Thoracic aorta (tissue), 2 donors: ENCODE measurements at places on chromosomes 4 and X.

DNA sequence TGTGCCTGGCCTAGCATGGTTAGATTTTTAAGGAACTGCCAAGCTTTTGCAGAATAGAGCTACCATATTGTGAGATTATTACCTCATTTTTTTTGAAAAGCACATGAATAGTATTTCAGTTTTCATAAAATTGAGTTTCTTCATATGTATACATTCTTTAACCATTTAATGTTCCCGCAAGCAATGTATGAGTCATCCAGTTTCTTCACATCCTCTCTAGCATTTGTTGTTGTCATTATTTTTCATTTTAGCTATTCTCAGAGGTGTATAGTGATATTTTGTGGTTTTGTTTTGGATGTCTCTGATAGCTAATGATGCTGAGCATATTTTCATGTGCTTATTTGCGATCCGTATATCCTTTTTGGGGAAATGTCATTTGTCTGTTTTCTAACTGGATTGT lies 74.9 kb downstream of the GLUD2 start:
- no peak for DNase-seq

DNA sequence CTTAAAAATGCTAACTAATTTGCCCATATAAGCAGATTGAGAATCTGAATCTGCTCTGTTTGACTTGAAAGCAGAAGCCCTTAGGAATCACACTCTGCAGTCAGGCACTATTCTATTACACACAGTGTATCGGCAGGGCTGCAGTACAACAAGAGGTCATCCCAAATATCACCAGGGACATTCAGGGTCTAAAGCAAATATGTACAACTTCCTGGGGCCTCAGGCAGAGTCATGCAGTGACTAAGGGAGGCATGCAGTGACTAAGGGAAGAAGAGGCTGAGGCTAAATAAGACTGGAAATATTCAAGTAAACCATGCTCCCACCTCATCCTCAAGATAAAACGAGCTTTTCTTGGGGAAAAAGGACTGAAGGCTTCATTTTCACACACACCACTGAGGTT lies 20.9 kb downstream of the MAPK10 start:
- DNase-seq: no peak

- DNase-seq: no peak
These were observed 75.0 kb downstream of the EVC start for GRCh38 chr4:5785806-5786680.

DNA sequence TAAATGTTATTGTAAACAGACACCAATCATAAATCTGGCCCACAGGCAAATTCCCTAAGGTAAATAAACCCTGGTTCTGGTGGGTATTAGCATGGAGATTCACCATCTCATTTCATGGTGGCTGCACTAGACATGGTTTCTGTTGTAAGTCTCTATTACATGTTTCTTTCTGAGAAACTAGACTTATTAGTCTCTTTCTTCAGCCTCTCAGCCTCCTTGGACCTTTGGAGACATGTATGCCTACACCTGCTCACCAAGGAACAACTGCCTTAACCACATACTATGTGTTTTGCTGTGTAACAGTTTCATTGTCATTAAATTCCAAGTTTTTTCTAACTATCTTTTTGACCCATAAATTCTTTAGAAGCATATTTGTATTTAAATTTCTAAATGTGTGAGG lies 13.1 kb downstream of the DDIT4L start:
- DNase-seq: no peak

DNA sequence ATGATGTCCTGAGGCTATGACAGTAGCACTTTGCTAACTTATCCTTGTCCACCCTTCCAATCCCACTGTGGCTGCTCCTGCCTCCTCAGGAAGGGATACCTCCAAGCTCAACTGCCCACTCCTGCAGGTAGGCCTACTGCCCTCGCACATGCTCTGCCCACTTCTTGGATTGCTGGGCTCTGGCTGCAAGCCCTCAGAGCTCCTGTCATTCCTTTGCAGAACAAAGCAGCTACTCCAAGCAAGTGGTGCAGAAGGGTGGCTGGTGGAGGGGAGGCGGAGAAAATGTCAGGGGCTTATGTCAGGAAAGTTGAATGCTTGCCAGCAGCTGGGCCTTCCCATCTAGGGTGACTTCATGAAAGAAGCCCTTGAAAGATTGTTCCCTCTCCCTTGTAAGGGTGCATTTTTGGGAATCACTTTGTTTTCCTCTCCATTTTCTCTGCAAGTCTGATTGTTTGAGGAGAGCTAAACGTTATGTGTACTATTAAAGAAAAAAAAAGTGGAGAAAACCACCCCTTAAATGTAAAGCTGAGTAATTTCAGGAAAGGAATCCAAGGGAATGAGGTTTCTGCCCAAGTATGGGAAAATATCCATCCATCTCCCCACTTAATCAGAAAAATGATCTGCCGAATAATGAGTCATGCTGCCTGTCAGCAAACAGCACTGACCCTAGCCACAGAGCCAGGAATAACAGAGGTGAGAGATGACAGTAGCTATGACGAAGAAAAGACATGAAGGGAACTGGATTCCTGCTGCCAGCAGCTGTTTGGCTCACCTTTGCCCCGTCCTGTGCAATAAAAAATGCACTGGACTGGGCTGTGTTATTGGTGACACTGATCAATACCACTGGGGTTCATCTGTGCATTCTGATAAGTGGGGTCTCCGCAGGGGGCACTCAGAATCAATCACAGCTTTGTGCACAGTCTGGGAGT lies 102.0 kb downstream of the RTL5 start:
- DNase-seq: no peak

DNA sequence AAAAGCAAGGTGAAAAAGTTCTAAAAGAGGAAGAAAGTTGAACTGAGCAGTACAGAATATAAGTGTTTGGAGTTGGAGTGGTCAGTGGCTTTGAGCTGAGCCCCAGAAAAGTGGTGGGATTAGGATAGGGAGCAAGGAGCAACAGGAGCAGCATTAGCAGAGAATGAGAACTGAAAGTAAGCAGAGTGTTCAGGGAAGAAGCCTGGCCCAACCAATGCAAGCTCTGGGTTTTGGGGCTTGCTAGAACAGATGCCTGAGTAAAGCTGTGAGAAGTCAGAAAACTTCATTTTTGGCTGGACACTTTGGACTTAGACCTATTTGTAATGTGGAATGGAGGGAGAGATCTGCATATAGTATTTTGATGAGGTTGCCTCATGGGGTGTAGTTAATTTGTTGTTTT lies 17.8 kb downstream of the JADE1 start:
- no peak for DNase-seq

GRCh38 chrX:120457766-120458180 lies 11.3 kb downstream of the LAMP2 start:
- DNase-seq: no peak

DNA sequence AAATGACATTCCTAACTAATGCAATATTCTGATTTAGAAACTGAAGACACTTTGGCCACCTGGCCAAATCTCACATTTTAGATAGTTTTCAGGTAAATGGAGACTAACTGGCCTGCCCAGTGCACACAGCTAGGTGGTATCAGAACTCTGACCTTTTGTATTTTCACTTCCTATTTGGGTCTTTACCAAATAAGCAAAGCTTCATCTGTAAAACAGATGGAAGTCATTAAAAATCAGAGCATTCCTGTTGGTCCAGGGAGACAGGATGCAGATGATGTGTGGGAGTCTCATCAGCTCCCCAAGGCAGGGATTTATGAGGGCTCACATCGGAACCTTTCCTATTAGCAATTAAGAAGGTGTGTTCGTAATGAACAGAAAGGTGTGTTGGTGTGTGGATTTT lies 57.7 kb downstream of the ARHGAP10 start:
- no peak for DNase-seq

DNA sequence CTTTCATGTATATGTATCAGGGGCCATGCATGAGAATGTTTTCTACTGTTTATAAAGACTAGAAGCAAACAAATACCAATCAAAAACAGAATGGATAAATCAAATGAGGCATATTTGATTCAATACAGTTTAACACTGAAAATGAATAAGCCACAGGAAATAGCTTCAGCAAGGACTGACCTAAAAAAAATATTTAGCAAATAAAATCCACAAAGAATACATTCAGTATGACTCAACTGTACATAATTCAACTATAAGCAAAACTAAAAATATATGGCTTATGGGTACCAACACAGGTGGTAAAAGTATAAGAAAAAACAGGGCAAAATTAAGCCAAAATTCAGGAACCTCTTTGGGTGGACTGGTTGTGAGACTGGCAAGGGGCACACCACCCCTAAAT lies 112.9 kb downstream of the KCNIP4 start:
- no peak for DNase-seq

DNA sequence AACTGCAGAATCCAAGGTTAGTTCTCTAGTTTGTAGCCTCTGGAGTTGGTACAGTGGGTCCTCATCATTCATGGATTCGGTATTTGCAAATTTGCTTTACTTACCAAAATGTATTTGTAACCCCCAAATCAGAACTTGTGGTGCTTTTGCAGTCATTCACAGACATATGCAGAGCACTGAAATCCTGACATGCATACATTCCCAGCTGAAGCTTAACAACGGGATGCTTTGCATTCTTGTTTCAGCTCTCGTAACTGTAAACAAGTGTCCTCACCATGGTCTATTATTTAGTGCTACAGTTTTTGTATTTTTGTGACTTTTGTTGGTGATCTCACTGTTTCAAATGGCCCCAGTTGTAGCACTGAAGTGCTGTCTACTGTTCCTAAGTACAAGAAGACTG lies 16.1 kb downstream of the BEND4 start:
- no peak for DNase-seq

DNA sequence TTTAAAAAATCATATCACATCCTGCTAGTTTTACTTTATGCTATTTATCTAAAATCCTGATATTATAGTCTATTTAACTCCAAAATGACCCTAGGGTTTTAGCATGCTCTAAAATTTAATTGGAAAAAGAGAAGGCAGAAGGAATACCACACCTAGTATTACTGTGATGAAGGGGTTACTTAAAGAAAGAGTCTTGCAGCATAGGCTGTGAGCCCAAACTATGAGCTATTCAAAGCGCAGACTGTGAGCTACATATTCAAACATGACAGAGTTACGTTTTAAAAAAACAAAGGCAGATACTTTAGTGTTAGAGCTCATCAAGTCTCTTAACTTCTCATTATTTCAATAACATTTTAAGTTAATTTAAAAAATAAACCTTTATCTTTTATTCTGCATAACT lies 247.7 kb upstream of the ETNPPL start:
- no peak for DNase-seq

GRCh38 chr4:53932796-53933610 lies 131.4 kb downstream of the CHIC2 start:
- no peak for DNase-seq

GRCh38 chrX:138150709-138151108 lies 560.8 kb downstream of the FGF13 start:
- DNase-seq: no peak
